ENCODE measurements at places on chromosomes 3 and 15. TPM values are rescaled to one million over a fixed set of nuclear protein-coding genes. Genes with fewer than 3 reads are reported as not detected.

Gene POPDC2
- total RNA-seq = 1.0 TPM

Gene ALDH1A2
- total RNA-seq = 231 TPM

Gene CCRL2
- 0.54 TPM for total RNA-seq

DNA sequence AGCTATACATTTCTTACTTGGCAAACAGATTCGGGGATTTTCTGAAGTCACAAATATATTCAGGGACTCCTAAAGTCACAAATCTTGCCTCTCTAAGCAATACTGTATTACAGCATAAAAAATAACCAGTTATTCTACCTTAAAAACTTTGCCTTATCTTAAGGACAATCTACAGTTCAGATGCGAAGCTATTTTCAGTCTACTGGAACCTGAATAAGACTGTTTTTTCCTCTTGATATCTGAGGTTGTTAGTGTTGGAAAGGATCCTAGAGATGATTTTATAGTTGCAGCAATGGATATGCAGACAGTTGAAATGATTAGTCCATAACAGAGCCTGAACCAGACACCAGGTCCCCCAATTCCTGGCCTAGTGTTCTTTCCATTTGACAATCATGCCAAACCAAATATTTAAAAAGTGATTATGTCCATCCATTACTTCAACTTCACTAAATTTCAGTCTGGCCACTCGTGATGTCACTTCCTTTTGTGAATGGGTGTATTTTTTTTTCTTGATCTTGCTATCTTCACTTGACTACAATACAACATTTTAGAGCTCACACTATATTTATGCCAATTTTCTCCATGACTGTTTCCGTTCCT, 1.8 kb downstream of the HDGFL3 start:
- DNase-seq = no peak

DNA sequence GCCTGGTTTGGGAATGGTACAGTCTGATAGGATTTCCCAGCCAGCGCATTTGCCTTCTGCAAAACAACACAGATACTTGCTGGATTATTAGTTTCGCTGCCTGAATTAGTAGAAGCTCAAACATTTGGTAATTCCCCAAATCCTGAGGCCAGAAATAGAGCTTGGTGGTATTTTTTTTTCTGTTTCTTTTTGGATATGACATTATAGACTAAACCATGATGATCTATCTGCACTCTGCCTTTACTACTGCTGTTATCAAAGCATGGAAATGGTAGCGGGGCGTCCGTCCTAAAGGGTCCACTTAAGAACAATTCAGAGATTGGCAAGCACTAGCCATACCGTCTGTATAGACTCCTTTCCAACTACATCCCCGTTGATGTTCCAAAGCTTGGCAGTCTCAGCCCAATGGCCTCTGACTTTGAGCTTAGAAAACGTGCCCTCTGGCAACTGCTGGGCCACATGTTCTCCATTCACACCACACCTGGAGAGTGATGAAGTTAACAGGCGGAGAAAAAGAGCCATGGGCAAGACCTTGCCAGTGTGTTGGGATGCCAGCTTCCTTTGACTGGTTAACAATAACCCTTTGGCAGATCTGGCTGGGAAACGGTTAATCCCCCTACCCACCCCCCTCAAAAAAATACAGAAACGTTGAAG, 241.0 kb upstream of the NR2F2 start:
- DNase-seq = no peak

DNA sequence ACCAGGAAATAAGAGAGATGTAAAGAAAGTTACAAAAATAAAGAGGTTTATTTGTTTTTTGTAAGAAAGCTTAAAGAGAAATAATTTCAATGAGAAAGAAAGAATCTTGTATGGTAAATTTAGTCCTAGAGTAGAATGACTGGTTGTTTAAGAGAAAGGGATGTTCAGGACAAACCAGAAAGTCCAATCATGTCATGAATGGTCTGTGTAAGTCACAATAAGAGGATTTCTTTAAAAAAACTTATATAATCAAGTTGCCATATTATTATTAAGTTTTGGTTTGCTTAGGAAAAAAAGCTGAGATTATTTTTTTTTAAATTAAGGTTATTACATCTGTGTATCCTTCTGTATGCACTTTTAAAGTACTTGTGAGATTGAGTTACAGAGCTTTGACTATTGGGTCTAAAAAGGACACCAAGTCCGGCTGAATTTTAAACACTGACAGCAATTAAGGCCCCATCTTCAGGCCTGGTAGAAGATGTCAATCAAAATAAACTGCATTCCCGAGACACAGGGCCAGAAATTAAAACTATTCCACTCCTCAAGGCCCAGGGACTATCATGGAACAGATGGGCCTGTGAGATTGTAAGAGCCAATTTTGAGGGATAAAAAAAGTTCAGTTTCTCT, 12.2 kb downstream of the ERICH6 start:
- DNase-seq = no peak

- no peak for DNase-seq
Observed at GRCh38 chr15:26144836-26145235, 281.7 kb upstream of the ATP10A start.

DNA sequence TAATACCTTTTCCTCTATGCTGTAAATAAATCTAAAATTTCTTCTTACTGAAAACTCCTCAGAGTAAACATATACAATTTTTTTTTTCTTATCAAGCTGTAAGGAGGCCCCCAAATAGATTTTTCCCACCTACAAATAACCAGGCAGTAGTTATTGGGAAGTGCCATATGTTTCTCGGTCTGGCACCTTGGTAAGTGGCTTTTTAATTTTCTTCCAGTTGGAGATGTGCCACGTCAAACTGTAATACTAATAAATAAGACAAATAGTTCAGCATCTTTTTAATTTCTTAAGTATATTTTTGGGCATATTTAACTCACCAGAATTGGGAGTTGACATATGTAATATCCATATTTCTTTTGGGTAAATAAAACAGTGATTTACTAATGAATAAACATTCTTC, 346.3 kb downstream of the DIPK2A start:
- no peak for DNase-seq

GRCh38 chr15:96381463-96381862, 51.0 kb downstream of the NR2F2 start:
- DNase-seq = peak; percentile 25

DNA sequence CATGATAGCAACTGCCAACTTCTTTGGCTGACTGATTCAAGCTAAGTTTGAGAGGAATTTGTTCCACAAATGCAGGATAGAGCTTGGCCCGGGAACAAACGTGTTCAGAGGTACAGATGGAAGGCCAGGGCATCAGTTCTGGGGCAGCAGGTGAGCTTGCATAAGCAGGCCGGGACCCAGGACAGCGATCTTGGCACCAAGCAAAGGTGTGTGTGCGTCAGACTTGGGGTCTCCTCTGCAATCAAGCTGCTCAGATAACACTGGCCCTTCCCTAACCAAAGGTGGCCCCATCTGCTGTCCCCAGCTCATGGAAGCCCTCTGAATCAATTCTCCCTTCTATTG, 155.6 kb downstream of the MEGF11 start:
- no peak for DNase-seq
